ENCODE measurements at places on chromosomes 12 and 14. TPM values are rescaled to one million over a fixed set of nuclear protein-coding genes. Genes with fewer than 3 reads are reported as not detected.
A peak's percentile ranks its signal among the peaks of the same experiment; 100 is the strongest.

DNA sequence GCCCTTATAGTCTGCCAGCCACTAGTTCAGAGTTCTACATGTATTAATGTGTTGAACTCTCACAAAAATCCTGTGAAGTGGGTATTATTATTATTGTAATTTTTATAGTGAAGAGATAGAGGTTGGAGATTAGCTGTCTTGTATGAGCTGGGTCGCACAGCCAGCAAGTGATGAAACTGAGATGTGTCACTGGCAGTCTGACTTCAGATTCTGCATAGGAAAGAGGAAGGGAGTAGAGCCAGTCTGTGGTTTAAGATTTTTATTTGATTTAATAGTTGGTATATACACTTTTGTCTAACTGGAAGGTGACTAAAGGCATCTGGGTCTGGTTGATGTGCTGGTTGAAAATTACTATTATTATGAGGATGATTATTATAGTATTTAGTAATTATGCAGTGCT is 5.8 kb upstream of the FRS2 start:
- no peak for DNase-seq

- DNase-seq = no peak
These were observed 2.3 kb downstream of the ETV6 start for GRCh38 chr12:11651785-11652184.

- DNase-seq = no peak
These were observed 257.1 kb downstream of the PHLDA1 start for GRCh38 chr12:75774261-75775052.

GRCh38 chr14:69152181-69152901 is 578 bp downstream of the DCAF5 start:
- no peak for DNase-seq

- no peak for DNase-seq
These were observed 115.5 kb downstream of the SLC38A1 start for GRCh38 chr12:46153268-46153872.

DNA sequence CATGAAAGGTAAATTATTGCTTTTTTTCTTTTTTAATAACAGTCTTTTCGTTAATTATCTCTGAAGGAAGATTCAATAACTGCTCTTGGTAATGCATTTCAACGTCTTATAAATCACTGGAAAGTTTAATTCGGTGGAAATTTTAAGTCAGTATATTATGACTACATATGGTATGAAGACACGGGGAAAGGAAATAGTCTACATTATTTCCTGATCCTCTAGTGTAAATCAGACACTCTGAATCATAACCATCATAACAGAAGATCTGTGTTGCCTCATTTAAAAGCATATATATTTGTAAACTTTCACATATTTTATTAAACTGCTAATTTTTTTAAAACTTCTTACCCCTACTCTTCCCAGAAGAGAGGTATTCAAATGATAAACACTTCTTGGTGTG is 53.7 kb downstream of the EFCAB11 start:
- DNase-seq = no peak

GRCh38 chr12:93888964-93889363 is 211.8 kb downstream of the CRADD start:
- no peak for DNase-seq

DNA sequence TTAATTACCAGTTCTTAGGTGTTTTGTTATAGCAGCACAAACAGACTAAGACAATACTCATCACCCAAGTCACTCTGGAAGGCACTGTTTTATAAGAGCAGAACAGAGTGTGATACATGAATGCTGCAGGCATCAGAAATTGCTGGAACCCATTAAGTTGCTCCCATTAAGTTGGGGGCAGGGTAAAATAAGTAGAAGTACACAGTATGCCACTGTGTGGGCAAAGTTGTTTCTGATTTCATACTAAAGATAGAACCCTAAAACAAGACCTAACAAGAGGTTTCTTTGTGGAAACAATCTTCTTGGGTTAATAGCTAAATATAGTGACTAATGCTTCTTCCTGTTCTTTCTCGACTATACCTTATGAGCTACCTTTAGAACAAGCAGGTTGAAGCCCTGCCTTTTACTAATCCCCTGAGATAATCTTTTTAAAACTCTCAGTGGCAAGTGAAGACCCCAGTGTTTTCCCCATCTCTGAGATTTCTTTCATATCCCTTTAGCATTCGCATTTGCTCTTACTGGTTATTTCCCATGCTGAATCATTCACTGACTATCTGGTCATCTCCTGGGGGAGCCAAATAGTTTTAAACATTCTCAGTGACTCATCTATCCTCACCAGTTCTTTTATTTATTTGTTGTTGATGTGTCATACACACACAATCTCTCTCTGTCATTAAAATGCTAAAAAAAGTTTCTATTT is 52.3 kb downstream of the SOCS2 start:
- DNase-seq = no peak

- DNase-seq = no peak
These were observed at the start of gene STON2 for GRCh38 chr14:81400202-81400678. Gene STON2, minus strand, starts transcription at chr14:81400324. Its CDS starts 1,942 bp downstream, at chr14:81398382.

DNA sequence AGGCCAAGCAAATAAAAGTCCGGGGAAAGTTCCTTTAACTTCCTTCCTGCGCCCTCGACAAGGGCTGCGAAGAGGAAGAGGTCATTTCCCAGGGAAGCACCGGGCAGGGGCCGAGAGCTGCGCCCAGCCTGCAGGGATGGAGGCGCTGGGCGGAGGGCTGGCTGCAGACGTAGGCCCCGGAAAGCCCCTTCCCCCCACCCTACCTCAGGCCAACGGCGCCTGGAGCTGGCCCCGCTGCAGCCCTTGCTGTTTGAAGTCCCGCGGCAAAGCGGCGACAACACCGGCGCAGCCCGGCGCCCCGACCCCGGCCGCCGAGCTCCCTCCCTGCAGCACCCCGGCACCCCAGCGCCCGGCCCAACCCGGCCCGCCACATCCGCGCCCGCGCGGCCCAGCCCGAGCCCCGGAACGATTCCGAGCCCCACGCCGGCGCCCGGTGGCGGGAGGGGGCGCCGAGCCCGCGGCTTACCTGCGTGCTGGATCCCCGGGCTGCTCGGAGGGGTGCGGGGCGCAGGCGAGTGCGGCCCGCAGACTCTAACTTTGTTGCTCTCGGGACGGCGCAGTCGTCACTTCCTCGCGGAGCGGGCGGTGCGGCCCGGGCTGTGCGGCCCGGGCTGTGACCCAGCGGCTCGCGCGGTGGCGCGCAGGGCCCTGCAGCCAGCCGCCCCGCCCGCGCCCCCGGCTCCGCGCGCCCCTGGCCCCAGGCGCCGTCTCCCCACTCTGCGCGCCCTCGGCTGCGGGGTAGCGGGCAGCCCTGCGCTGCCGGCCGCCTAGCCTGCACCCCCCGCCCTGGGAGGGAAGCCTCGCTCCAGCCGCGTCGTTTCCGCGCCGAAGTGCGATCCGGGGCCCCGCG is 64.8 kb upstream of the PTGR2 start:
- peak; percentile 78 for DNase-seq

GRCh38 chr14:67385618-67386017 is 25.5 kb downstream of the EIF2S1 start:
- no peak for DNase-seq

DNA sequence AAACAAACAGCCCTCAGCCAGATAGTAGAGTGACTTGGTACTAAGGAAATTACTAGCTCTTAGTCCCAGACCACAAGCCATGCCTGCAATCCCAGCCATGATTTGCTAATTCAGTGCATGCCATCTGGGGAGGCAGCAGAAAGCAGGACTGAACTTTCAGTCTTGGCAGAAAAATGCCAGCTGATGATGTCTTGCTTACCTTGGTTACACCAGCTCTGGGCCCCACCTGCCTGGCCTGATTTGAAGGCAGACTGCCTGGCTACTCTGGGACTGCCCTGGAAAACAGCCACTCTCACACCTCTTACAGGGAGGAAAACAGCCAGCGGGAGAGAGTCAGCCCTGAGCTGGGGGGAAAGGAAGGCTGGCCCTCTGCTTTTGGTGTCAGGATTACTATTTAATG is 4.6 kb upstream of the UNC119B start:
- no peak for DNase-seq

DNA sequence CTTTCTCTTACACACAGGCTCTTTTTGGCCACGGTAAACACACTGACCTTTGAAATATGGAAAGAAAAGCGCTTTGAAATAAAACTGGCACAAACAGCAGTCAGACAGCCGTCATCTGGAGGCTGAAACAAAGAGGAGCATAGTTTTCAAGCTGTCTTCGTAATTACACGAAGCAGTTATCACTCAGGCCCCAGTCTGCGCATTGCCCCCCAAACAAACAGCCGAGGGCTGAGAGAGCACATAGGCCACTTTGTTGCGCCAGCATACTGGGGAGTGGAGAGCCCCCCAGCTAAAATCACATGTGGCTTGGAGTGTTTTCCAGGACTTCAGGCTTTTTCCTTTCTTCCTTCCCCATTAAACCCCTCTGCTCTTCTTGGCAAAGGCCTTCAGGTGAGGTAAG is 142.9 kb upstream of the BTG1 start:
- no peak for DNase-seq

DNA sequence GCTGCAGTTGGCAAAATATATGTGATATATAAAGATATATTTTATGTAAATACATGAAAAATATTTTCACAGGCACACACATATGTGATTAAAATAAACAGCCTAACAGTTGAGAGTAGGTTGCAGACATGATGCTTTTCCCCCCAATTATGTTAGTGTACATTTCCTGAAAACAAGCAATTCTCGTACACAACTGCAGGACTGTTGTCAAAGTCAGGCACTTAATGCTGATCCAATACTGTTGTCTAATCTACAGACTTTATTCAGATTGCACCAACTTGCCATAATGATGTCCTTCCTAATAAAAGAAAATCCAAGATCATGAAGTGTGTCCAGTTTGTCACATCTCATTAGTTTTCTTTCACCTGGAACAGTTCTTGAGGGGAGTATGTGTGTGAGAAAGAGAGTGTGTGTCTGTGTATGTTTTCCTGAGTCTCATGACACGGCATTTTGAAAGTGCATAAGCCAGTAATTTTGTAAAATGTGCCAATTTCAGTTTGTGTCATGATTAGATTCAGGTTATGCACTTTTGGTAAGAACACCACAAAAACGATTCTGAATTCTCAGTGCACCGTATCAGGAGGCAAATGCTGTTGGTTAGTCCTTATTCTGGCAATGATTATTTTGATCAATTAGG is 16.5 kb upstream of the SEL1L start:
- no peak for DNase-seq

GRCh38 chr12:130633771-130634170 is 82.3 kb downstream of the RIMBP2 start:
- DNase-seq = no peak

- peak; percentile 23 for DNase-seq
These were observed 6.4 kb downstream of the APOLD1 start for GRCh38 chr12:12791756-12792369.

GPR137C gene
- total RNA-seq = 1.2 TPM

IL22 gene
- not detected for total RNA-seq

ASCL1 gene
- not detected for total RNA-seq

METAP2 gene
- total RNA-seq = 50.6 TPM

SLC6A13 gene
- 1.8 TPM for total RNA-seq

GARIN6 gene
- total RNA-seq = not detected

LYZ gene
- total RNA-seq = 30.8 TPM

TRPV4 gene
- 0.33 TPM for total RNA-seq
